ENCODE measurements at places on chromosomes 6 and 20.
A peak's percentile ranks its signal among the peaks of the same experiment; 100 is the strongest.

DNA sequence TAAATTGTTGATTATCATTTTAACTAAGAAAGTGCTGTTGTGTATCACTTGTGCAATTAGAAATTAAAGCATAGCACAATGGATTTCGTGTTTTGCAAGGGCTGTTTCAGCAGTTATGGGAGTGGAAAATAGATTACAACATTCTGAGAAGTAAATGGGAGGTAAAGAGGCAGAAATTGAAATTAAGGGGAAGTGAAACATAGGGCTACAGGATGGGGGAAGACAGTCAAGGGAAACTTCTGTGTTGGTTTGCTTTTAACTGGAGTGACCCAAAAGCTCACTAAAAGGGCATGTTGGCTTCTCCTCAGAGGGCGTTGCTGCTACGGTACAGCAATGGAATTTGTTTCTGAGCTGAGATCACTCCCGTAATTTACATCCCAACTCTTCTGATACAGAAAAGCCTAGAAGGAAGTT, 147.5 kb downstream of the BCAS1 start:
- no peak for DNase-seq

DNA sequence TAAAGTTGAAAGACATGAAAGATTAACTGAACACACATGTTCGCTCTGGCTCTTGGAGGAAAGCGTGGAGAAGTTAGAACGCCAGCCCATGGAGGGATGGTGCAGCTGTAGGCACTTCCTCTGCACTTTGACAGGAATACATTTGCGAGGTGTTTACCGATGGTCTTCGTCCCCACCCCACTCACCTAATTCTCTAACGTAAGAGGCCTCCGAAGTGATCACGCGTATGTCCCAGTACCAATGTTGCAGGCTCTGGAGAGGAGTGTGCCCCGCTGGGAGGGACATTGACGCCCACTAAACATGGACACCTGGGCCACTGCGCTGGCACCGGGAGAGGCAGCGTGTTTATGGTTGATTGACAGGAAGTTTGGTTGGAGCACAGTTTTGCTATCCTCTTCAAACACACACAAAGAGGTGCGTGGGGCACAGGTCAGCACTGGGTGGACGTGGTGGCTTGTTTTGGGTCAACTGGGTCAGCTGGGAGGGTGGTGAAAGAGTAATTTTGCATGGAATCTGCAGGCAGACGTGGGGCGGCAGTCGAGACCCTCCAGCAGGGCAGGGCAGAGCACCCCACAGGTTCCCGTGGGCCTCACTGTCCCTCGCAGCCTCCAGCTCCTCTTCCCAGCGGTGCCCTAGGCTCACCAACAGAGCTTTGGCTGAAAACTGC, 110.1 kb downstream of the DLL1 start:
- no peak for DNase-seq

- DNase-seq: peak; percentile 52
Measured at GRCh38 chr6:17987697-17988421, 424 bp upstream of the KIF13A start.

DNA sequence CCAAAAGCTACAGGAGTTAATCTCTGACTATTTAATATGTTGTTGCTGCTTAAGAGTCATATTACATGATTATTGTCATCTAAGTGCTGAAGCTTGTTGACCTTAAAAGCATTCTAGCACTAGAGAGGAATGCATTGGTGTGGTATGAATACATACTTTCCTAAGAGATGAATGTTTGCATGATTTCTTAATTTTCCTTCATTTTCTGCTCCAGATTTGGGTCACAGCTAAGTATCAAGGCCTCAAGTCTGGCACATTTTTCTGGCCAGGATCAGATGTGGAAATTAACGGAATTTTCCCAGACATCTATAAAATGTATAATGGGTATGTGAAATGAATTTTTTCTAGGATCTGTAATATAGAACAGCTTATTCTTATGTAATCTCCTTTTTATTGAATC, 53.6 kb downstream of the ENPP1 start:
- no peak for DNase-seq

DNA sequence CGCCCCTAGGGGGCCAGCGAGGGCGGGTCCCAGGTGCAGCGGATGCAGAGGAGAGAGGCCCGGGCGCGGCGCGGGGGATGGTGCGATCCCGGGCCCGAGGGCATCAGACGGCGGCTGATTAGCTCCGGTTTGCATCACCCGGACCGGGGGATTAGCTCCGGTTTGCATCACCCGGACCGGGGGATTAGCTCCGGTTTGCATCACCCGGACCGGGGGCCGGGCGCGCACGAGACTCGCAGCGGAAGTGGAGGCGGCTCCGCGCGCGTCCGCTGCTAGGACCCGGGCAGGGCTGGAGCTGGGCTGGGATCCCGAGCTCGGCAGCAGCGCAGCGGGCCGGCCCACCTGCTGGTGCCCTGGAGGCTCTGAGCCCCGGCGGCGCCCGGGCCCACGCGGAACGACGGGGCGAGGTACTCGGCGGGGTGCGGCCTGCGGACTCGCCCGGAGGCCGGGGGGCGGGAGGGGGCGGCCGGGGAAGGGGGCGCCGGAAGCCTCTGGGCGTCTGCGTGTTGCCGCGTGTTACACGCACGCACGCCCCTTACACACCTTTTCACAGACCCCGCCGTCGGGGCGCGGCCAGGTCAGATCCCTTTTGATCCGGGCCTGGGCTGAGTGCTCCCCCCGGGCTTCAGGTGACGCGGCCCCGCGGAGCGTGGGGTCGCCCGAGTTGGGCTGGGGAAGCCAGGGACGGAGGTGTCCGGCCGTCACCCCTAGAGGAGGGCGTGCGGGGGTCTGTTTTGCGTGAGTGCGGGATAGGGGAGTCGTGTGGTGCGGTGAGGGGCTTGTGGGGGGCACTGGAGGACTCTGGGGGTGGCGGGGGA, 412 bp downstream of the TRIB3 start:
- peak; percentile 16 for DNase-seq

DNA sequence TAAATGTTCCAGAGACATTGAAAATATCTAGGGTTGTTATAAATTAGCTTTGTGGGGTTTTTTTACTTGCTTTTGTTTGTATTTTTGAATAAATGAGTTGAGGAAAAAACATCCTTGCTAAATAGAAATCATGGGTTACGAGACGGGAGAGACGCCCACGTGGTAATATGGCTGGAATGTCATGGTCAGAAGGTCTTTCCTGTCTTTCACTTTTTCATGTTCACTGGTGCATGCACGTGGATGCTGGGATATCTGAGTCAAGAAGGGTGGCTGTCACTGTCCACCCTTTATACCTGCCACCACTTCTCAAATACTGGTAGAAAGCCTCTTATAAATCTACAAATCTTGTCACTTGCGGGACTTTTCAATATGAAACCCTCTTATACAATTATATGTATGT, 258.7 kb upstream of the AGPAT4 start:
- no peak for DNase-seq

- no peak for DNase-seq
Measured at GRCh38 chr6:116060572-116061283, at the start of gene FRK. TSS of gene FRK (minus strand) at chr6:116060891. CDS start at chr6:116060311, 580 bp downstream.

GRCh38 chr6:75230484-75231325, 12.9 kb downstream of the COX7A2 start:
- DNase-seq: no peak

DNA sequence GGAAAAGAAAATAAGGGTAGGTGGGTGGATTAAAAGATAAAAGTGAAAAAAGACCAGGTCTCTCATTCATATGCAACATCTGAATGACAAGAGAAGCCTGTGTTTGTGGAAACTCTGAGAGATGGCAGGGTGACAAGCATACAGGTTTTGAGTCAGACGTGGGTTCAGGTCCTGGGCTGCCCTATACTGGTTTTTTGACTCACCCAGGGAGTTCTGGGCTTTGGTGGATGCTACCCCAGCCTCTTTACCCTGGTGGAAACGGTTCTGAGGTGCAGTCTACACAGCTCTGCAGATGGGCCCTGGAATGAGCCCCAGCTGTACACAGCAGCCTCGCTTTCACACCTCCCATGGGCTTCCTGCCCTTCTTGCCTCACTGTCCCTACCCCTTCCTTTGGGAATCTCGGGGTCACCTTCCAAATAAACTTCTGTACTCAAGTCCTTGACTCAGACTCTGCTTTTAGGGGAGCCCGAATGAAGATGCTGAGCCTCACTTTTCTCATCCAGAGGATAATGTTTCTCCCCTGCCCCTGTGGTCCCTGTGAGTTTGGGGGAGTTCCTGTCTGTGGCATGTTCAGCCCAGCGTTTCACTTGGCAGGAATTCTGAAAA, 77.7 kb upstream of the CLDN20 start:
- no peak for DNase-seq

DNA sequence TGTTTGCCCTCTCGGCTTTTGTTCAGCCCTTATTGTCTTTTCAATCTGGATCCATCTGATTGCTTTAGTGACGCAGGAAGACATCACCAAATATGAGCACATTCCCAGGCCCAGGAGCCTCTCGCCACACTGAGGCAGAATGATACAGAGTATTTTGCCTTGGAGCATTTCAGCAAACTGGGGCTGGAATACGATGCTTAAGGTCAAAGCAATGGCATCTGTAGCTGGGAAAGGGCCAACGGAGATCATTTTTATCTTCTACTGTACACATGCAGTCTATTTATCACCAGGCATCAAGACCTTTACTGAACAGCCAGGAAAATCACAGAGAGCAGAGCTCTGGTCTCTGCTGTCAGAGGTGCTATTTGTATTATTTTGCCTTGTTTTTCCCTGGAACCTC, 655.3 kb downstream of the RNF144B start:
- DNase-seq: no peak

- DNase-seq: no peak
Measured at GRCh38 chr6:112821476-112821875, 474.3 kb downstream of the RFPL4B start.

DNA sequence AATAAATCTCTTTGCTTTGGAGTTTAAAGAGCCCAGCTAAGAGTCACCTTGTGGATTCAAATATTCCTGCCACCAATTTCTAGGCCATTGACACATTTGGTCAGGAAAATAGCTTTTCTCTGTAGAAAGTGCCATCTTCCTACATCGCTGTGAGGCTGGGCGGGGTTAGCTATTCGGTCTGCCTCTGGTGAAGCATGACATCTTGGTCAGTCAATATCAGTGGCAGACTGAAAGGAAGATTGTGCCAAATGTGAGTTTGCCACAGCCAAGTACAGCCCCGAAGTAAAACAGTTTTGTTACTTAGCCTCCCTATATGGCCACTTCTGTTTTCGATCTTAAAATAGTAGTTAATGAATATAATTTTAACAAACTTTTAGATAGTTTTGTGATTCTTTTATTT, 65.5 kb upstream of the FABP7 start:
- DNase-seq: peak; percentile 42

- DNase-seq: no peak
Measured at GRCh38 chr6:41467061-41467460, 79.1 kb upstream of the FOXP4 start.

- peak; percentile 12 for DNase-seq
Measured at GRCh38 chr6:109237077-109237985, 142.0 kb downstream of the CEP57L1 start.

- no peak for DNase-seq
Measured at GRCh38 chr20:49591217-49591865, 23.4 kb upstream of the PTGIS start.

DNA sequence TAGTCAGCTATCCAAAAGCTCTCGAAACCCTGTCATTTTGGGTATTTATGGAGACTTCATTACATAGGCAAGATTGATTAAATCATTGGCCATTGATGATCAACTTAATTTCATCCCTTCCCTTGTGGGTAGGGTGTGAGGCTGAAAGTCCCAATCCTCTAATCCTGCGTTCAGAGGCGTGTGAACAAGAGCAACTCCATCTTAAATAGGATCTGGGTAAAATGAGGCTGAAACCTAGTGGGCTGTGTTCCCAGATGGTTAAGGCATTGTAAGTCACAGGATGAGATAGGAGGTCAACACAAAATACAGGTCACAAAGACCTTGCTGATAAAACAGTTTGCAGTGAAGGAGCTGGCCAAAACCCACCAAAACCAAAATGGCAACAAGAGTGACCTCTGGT, 641.7 kb upstream of the GJE1 start:
- DNase-seq: no peak

- no peak for DNase-seq
Measured at GRCh38 chr20:60097285-60097684, 139.1 kb downstream of the CDH26 start.

DNA sequence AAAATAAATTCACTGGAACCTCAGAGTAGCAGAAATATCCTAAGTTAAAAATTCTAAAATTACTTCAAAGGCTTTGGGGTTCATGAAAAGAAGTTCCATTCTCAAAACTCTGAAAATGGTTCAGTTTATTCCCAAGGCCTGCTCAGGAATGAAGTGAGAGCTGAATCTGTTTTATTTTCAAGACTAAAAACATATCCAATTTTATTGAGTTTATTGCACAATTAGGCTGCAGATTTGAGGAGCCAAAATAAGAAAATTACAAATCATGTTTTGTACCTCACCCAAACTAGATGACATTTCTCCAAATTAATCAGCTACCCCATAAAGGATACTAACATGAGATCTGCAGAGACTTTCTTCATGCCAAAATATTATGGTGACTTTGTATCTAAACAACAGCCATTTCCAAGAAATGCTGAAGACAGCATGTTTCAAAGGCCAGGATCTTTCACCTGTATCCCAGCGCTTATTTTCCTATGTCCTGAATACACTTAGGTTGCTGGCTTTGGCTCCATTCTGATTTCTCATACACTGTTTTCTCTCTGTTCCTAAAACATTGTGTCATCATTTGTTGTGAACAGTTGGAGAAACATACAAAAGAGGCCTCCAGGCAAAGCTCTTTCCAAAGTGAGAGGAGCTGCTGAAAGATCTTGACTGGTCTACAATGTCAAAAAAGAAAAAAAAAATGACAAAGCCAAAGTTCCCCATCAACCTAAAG, 85.7 kb upstream of the F13A1 start:
- DNase-seq: no peak

DNA sequence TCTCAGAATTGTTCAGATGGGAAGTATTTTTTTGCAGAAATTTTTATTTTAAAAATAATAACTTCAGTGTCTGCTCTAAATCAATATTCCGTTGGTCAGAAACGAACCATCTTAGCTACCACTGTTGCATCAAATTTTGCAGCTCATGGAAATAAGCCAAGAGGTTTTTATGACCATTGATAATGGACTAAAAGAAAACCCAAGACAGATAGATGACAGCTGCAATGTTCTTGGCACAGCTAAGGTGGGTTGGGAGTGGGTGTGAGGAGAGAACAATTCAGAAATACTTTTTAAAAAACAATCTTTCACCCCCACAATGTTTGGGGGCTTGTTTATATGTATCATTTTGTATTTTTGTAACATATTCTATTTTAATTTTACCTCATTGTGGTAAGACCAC, 121.1 kb downstream of the PDE7B start:
- no peak for DNase-seq

- no peak for DNase-seq
Measured at GRCh38 chr6:17972978-17973622, 14.3 kb downstream of the KIF13A start.

GRCh38 chr6:136887953-136888352, 34.1 kb upstream of the SLC35D3 start:
- no peak for DNase-seq
